ENCODE measurements at places on chromosomes 4 and X.

- DNase-seq = no peak
Measured at GRCh38 chr4:116016201-116016600, 902.8 kb upstream of the NDST4 start.

DNA sequence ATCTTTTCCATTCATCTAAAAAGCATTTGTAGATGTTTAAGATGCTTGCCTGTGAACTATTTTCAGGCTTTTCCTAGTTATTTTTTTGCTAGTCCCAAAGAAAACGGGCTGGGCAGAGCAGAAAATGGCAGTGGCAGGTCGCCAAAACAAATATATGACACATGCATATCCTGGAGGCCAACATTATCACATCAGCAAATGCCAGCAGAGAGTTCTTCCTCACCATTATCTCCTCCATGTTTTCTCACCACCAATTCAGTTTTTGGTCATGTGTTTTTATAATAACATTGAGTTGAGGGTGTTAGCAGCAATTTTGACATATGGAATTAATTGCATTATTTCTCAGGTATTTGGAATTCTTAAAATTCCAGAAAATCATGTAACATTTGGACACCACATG is 97.9 kb upstream of the EOLA2 start:
- no peak for DNase-seq

GRCh38 chrX:47651043-47651905 is 911 bp upstream of the ELK1 start:
- DNase-seq = no peak

DNA sequence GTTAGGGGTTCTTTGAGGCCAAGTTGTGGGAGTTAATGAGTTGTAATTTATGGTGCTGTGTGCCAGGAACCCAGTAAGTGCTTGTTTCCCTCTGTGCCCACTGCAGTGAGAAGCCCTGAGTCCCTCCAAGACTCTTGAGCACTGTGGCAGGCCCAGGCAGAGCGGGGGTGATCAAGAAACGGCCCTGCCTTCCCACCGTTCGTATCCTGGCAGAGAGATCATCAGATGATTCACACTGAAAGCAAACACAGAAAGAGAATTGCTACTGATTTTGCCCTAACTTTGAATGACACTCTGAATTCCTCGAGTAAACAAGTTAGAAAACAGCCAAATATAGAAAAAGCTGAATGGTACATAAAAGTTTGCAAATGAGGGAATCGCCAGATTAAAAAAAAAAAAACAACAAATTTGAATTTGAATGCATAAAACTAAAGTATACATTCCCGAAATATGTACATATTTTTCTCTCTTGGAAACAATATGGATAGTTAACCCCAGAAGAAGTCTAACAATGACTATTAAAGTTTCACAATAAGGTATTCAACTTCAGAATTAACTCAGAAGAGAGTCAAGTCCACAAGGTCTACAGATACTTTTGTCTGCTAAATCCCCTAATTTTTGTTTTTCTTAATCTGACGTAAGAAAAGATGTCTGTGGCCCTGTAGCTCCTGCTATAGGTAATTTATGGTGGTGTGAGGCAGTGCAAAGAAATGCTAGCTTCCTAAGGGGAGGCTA is 71.8 kb downstream of the AFAP1 start:
- peak; percentile 71 for DNase-seq

- DNase-seq = no peak
Measured at GRCh38 chrX:153625271-153626024, 21.6 kb upstream of the DUSP9 start.

GRCh38 chrX:7503251-7503650 is 339.7 kb upstream of the VCX start:
- DNase-seq = no peak

- DNase-seq = no peak
Measured at GRCh38 chr4:764405-765169, 59.0 kb downstream of the PCGF3 start.

All from activated CD4-positive, alpha-beta T cell treated with anti-CD3 and anti-CD28 coated beads, Interleukin-2, Interleukin-6, amounts not matched to agents 100 ng/mL and 50 ng/mL, durations not matched to agents 16 hours and 8 hours (primary cell).